ENCODE measurements at places on chromosomes 2 and 18. TPM values are rescaled to one million over a fixed set of nuclear protein-coding genes. Genes with fewer than 3 reads are reported as not detected.

DNA sequence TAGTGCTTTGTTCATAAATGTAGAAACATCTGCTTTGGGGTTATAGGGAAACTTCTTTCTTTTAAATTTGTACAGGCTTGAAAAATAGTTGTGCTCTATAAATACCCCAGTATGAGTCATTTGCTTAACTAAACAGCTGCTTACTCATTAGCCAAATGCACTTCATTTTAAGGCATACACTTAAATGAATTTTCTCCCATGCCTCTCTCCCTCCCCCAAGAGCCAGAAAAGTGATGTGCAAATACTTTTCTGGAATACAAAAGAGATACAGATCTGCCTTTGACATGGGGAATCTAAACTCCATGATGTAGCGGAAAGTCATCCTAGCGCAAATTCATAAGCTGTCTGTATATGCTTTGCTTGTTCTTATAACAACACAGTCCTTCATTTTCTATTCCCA is 469.4 kb downstream of the DLGAP1 start:
- DNase-seq, result no peak

DNA sequence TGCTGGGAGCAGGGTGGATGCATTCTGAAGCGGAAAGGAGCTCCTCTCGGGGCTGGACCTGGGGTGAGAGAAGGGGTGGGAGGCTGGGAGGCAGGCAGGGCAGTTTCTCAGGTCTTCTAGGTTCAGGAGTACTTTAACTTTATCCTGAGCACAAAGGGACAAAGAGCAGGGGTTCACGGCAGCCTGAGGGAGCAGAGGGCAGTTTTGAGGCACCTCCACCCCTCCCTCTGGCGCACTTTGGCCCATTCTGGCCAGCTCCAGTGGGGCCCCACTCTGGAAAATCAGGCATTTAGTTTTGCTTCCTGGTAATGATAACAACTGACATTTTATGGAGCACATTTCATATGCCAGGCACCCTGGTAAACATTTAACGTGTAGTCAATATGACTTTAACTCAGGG is 14.3 kb downstream of the B3GNT7 start:
- no peak for DNase-seq

DNA sequence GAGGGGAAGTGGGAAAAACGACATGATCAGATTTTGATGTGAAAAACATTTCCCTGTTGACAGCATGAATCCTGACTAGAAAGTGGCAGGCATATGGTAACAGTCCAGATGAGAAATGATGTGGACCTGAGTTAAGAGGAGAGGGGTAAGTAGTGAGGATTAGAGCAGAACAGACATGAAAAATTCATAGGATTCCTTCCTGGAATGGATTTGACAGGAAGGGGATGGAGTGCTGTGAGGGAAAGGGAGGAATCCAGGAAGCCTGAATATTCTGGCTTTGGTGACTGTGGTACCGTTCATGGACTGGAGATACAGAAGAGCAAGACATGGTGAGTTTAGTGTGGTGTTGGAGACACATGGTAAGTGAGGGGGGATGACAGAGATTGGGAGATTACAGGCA is 115.4 kb downstream of the TMEM131 start:
- no peak for DNase-seq

DNA sequence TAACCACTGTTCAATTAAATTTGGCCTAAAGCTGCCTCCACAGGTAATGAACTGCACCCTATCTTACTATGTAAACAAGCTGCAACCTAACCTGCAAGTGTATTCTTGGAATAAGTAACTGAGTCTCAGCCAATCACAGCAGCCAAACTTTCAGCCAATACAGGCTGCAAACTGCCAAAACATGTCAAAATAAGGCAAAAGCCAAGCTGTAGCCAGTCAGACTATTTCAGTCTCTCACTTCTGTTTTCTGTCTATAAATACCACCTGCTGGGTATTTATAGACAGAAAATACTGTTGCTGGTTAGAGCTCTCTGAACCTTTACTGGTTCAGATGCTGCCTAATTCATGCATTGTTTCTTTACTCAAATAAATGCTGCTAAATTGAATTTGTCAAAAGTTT is 14.3 kb downstream of the C2orf76 start:
- DNase-seq, result no peak

DNA sequence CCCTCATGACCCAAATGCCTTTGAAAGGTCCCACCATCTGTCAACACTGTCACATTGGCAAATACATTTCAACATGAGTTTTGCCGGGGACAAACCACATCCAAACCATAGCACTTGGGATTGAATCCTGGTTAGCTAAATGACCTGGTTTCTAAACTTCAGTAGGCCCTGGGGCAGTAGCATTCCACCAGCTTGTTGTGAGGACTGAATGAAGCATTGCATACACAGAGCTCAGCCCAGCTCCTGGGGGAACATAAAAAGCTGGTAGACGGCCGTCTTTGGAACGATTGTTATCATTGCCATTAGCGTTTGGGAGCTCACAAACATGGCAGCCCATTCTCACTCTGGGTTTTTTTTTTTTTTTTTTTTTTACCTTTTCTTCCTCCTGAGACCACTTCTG is 57.5 kb upstream of the CXCR4 start:
- no peak for DNase-seq

GRCh38 chr18:70559446-70559845 is 270.6 kb downstream of the SOCS6 start:
- no peak for DNase-seq

- DNase-seq, result no peak
Observed at GRCh38 chr2:139964721-139965440, 1184.7 kb upstream of the NXPH2 start.

DNA sequence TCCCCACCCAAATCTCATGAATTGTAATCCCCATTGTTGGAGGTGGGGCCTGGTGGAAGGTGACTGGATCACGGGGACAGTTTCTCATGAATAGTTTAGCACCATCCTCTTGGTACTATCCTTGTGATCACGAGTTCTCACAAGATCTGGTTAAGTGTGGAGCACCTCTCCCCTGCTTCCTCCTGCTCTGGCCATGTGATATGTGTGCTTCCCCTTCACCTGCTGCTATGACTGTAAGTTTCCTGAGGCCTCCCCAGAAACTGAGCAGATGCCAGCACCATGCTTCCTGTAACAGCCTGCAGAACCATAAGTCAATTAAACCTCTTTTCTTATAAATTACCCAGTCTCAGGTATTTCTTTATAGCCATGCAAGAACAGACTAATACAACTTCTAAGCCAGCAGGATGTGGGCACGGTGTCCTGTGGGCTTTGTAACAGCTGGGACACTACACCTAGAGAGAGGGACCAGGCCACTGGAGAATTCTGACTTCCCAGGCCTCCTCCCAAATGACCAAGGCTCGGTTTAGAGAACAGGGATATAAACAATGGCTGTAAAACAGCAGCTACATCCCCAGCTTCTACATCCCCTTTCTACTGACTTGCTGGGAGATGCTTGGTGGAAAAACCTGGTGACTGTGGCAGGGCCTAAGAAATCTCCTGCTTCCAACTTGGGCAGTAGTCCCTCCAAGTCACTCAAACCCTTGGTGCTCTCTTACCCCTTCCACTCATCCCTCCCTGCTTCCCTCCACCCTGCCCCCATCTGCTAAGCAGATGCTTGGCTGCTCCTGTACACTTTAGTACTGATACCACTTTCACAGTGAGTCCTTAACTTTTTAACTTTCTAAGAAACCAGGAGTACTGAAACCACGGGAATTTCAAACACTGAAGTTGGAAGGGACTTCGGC is 10.3 kb downstream of the STAT1 start:
- DNase-seq, result no peak

- DNase-seq, result no peak
Observed at GRCh38 chr2:221289389-221289788, 282.7 kb downstream of the EPHA4 start.

DNA sequence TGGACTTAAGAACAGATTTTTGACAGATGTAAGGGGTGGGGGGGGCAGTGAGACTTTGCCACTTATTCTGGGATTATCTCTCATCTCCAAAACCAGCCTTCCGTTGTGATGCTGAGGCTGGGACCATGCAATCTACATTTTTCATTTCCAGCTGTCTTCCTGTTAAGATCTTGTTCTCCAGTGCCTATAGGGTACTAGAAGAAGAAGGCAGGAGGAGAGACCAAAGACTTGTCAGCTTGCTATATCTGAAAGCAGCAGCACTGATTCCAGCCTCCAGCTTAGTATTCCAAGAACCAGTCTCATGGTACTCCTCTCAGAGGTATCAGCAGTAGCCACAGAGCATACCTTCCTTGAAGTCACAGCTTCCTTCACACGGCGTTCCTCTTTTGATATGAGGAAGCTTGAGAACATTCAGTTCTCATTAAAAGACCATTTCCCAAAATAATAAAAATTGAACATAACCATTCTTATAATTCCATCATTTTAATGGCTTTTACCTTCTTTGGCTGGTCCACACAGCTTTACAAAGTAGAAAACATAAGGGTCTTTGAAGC is 49.8 kb downstream of the USP34 start:
- DNase-seq, result no peak

DNA sequence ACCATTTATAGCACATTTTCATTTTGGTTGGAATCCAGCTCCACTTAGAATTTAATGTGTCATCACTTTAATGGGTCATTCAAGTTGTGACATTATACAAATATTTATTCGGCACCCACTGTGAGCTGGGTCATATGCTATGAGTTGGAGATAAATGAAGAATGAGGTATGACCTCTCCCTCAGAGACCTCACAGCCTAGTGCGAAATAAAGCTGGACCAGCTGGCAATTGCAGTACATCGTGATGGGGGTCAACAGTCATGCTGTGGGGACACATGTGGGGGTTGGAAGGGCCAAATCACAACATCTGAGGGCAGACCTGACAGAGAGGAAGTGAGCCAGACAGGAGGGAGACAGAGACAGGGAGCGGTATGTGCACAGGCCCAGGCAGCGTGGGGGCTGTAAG is 175.4 kb downstream of the MAIP1 start:
- no peak for DNase-seq

GRCh38 chr2:178401994-178402437 is 49.0 kb downstream of the PRKRA start:
- DNase-seq, result no peak

DNA sequence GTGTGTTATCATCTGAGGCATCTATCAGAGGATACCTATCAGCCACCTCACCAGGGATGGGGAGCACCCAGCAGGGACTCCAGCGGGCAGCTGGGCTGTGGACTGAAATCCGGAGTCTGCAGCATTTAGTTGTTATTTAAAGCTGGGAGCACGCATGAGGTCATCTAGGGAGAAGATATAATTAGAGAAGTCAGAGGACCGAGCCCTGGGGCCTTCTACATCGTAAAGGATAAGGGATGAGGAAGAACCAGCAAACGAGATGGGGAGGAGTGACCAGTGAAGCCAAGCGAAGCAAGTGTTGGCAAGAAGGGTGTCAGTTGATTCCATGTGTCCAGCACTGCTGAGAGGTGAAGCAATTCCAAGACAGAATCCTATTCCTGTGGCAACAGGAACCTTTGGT is 70.3 kb downstream of the STEAP3 start:
- DNase-seq, result no peak

DNA sequence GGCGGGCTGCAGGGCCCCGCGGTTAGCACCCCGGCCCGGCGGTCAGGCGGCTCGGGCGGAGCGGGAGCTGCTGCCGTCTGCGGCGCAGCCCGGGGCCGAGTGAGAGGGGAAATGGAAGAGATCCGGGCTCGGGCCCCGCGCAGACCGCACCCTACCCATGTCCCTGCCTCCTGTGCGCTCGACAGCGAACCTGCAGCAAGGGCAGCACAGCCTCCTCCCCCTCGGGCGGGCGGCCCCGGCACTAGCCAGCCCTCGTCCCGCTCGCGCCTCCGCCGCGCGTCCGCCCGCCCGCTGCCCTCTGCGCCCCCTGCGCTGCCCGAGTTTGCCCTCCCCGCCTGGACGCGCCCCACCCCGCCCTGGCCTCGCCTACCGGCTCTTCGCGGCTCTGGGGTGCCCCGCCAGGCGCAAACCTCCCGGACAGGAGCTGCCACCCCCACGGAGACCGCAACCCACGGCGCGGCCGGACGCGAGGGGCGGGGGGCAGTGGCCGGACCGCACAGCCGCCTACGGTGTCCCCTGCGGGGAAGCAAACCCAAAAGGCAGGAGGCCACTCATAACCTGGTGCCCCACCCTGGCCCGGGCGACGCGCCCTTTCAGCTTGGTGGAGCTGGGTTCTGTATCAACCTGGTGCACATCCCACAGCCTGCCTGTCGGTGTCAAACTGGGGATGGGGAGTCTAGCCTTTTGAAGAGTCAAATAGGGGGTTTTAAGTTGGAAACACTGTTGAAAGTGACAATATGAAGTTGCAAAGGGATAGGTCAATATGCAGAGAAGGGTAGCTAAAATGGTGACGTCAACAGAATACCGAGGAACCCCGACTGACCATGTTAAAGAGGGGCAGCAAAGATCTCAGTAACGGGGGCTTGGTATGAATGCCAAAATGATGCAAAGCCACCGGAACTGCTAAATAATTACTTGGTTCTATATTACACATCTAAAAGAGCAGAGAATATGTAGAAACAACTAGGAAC is at the start of gene IHH:
TSS of gene IHH (minus strand) at position 101 of the 971 bp plus-strand sequence. CDS start 454 bp downstream, outside the sequence.
- DNase-seq, result no peak

DNA sequence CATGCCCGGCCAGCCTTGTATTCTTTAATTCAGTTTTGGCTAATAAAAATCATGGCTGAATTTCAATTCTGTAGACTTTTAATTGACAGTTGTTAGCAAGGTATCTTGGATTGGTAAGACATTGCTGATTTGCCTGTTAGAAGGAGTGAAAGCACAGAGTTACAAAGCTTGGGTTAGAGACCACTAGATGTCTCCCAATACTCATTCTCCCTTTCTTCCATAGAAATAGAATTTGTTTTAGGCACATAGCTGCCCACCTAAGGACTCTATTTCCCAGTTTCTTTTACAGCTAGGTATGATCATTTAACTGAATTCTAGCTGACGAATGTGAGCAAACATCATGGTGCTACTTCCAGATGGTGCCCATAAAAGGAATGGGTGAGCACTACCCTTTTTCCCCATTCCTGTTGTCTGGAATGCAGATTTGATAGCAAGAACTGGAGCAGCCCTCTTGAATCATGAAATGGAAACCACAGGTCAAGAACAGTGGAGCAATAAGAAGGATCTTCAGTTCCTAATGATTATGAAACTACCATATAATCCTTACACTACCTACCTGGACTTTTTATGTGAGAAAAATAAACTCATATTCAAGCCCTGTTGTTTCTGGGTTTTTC is 17.5 kb downstream of the PECR start:
- no peak for DNase-seq

GRCh38 chr2:70831861-70832260 is 3.8 kb downstream of the CD207 start:
- no peak for DNase-seq

GRCh38 chr2:121707344-121707919 is 29.2 kb downstream of the NIFK start:
- no peak for DNase-seq

DNA sequence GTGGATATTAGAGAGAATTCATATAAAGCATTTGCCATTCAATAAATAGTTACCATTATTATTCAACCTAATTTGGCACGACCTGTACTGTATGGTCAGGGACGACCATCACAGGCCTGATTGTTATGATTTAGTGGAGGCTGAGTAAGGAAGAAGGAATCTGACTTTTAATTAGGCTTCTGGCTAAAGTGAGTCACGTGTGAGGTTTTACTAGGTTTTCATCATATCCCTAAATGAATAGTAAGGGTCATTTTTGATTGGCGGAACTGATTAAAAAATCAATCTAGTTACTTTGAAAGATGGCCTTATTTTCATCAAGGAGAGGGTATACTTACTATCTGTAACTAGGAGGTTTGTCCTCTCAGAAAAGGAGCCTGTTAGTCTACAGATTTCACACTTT is 143.4 kb downstream of the ADCYAP1 start:
- no peak for DNase-seq

GRCh38 chr18:24153397-24153796 is 14.5 kb downstream of the CABYR start:
- DNase-seq, result no peak

- no peak for DNase-seq
Observed at GRCh38 chr2:140128909-140129308, 1348.7 kb upstream of the NXPH2 start.

UPP2 gene
- total RNA-seq, result 0.15 TPM

KANSL1L gene
- total RNA-seq, result 26.3 TPM

SLC14A1 gene
- total RNA-seq, result 0.23 TPM

OTOS gene
- not detected for total RNA-seq
